Cerebellum (tissue), 4 donors: ENCODE measurements at places on chromosomes 12 and 14.

- DNase-seq: no peak
Measured at GRCh38 chr12:127284021-127284420, 982.9 kb upstream of the TMEM132C start.

DNA sequence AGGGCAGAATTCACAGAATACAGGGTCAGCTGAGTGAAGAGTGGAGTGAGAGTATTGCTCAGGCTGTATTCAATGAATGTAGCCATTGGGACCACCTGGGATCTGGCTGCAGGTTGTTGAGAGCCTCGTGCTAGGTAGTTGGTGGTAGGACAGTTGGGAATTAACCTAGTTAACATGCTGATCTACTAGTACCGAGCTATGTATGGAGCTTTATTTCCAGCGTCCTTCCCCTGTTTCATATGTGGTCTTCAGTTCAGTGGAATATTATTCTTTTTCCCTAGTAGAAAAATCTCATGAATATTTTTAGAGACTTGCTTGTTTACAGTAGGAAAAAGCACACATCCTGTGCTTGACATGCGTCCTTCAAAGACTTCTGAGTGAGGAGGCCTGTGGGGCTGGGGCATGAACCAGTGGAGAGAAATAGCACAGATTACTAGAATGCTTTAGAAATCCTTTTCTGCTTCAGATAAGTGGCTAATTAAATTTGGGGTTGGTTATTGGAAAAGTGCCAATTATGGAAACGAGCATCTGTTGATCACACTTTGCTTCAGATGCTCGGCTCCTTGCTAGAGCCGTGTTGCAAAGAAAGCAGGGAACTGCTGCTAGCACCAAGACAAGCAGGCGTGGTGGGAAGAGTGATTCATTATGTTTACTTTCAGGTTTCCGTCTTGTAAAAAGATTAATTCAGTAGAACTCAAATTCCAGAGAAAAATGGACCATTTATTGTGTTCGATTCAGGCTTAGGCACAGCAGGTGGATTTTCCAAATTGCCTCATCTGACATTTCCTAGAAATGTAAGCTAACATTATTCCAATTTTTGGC lies 53.6 kb downstream of the ARF6 start:
- peak; percentile 65 for DNase-seq

- no peak for DNase-seq
Measured at GRCh38 chr14:75281654-75282019, 3.0 kb downstream of the FOS start.

GRCh38 chr12:9707864-9708808 lies 24.8 kb downstream of the CLECL1 start:
- DNase-seq: no peak

GRCh38 chr12:15797818-15798217 lies 8.6 kb upstream of the EPS8 start:
- no peak for DNase-seq

GRCh38 chr12:132289356-132290202 lies 39.8 kb downstream of the GALNT9 start:
- no peak for DNase-seq

- DNase-seq: no peak
Measured at GRCh38 chr12:75190846-75191245, 18.8 kb downstream of the KCNC2 start.

DNA sequence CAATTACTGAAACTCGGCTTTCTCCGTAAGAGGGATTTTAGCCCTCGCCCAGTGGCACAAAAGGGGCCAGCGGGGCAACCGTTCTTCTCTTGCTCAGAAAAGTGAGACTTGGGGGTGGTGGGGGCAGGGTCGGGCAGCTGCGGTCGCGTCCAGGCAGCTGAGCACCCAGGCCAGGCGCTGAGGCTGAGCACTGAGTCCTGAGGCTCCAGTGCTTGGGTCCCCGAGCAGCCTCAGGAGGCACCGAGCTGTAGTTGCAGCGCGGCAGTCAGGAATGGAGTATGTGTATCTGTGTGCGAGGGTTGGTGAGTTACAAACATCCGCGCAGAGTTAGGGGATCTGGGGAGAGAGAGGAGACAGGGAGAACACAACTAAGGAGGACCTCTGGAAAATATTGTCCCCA lies 4.1 kb upstream of the HOXC6 start:
- DNase-seq: no peak

GRCh38 chr12:107138990-107139389 lies 45.6 kb upstream of the CRY1 start:
- DNase-seq: no peak

GRCh38 chr14:56720703-56721460 lies 89.4 kb downstream of the OTX2 start:
- no peak for DNase-seq

DNA sequence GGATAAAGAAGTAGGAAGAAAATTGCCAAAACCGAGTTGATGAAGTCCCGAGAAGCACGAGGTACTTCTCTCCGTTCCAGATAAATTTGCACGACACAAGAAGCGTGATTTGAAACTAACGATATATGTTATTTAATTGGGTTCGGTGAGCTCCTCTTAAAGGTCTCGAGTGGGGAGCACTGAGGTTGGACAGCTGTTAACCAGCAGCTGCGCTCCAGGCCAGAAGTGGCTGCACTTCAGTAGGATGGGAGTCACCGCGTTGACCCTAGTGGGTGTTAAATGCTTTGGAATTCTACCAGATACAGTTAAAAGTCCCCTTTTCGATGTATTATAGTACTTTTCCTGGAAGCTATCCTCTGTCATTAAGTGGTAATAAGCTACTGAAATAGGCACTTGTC lies 953 bp upstream of the DCAF5 start:
- no peak for DNase-seq

DNA sequence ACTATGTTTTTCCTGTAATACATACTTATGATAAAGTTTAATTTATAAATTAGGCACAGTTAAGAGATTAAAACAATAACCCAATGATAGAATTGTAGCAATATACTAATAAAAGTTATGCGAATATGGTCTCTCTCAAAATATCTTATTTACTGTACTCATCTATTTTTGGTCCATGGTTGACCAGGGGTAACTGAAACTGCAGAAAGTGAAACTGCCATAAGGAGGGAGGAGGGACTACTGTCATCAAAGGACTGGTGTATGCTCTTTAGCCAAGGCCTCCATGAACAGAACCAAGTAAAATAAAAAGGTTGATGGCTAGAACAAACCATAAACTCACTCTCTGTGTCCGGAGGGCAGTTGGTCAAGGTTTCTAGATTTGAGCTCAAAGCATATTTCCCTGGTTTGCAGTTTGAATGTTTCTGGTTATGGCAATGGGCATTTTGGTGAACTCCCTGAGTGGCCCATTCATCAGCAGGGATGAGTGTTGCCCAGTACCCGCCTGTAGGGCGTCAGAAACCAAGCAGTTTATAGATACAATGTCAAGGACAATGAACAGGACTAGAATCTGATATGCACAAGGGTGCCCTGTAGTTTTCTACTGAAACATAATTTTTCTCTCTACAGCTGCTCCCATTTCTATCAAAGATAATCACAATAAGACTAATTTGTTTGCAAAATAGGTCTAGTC lies 19.8 kb downstream of the LEMD3 start:
- DNase-seq: no peak

DNA sequence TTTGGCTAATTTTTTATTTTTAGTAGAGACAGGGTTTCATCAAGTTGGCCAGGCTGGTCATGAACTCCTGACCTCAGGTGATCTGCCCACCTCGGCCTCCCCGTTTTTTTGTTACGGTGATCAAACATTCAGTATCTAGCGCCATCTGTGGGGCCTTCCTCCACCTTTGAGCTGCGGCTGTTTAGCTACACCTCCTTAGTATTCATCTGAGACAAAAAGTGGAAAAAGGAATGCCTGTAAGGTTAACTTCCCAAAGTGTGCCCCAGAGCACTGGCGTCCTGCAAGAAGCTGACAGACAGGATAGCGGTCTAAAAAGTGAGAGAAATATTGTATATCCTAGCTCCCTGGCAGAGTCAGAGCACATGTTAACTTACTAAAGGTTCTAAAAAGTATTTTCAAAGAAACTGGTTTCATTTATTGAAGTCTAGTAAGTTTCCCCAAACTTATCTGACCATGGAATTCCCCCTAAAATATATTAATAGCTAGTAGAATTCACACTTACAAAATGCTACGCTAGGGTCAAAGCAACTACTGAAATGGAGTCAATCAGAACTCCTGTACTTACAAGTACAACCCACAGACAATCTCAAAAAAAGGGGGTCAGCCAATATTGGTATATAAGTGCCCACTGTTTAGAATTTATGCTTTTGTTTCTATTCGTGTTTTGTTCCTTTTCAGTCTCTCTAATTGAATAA lies 59.1 kb downstream of the DUSP16 start:
- no peak for DNase-seq

- no peak for DNase-seq
Measured at GRCh38 chr12:26298785-26299621, 103.6 kb downstream of the SSPN start.

DNA sequence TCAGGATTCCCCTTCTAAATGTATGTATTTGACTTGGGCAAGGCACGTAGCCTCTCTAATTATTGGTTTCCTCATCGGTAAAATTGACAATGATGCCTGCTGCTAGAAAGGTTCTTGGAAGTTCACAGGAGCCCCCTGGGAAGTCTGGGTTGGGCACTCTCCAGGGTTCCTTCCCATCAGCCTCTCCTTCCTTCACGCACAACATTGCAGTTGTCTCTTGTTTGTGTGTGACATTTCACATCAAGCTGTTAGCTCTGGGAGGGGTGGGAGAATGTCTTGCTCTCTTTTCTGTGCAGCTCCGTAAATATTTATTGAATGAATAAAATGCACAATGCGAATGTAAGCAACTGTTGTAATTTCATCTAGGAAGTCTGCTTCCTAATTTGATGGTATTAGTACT lies 153.2 kb upstream of the PRICKLE1 start:
- DNase-seq: no peak

DNA sequence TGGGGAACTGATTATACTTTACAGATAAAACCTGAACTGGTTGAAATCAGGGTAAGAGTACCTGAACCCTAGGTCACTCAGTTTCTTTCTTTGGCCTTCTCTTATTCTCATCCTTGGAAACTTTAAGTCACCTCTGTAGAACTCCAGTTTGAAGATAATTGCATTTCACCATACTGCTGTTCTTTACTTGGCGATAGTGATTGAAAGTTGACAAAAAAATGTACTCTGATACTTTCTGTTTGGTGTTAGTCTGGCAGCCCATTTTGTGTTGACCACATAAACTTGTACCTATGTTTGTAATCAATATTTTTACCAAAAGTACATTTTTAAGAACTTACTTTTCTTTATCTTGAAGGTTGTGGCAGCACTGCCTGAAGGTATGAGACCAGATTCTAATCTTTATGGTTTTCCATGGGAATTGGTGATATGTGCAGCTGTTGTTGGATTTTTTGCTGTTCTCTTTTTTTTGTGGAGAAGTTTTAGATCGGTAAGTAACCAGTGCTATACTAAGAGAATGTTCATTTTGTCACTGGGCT lies 42.9 kb downstream of the MIA2 start:
- DNase-seq: no peak

- no peak for DNase-seq
Measured at GRCh38 chr12:69978020-69978419, 153.0 kb downstream of the MYRFL start.

DNA sequence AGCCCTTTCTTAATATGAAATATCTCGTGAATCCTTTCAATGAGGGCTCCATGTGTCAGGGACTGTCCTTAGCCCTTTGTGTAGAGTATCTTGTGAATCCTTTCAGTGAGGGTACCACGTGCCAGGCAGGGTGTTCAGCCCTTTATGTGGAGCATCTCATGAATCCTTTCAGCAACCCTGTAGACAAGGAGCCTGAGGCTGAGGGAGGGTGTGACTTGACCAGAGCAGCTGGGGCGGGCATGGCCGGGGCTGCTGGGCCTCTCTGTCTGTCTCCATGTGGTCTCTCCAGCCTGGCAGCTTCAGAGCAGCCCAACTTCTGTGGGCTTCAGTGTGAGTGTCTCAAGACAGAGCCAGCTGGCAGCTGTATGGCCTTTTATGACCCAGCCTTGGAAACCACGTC lies 140.2 kb downstream of the AACS start:
- no peak for DNase-seq

DNA sequence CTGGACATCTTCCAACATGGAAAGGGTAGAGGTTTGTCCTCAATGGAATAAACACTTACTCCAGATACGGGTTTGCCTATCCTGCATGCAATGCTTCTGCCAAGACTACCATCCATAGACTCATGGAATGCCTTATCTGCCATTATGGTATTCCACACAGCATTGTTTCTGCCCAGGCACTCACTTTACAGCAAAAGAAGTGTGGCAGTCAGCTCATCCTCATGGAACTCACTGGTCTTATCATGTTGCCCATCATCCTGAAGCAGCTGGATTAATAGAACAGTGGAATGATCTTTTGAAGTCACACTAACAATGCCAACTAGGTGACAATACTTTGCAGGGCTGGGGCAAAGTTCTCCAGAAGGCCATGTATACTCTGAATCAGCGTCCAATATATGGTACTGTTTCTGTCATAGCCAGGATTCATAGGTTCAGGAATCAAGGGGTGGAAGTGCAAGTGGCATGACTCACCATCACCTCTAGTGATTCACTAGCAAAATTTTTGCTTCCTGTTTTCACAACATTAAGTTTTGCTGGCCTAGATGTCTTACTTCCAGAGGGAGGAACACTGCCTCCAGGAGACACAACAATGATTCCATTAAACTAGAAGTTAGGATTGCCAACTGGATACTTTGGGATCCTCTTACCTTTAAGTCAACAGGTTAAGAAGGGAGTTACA lies 140.4 kb downstream of the SLC35F4 start:
- no peak for DNase-seq

- peak; percentile 85 for DNase-seq
Measured at GRCh38 chr12:120496413-120497340, 764 bp downstream of the DYNLL1 start.

DNA sequence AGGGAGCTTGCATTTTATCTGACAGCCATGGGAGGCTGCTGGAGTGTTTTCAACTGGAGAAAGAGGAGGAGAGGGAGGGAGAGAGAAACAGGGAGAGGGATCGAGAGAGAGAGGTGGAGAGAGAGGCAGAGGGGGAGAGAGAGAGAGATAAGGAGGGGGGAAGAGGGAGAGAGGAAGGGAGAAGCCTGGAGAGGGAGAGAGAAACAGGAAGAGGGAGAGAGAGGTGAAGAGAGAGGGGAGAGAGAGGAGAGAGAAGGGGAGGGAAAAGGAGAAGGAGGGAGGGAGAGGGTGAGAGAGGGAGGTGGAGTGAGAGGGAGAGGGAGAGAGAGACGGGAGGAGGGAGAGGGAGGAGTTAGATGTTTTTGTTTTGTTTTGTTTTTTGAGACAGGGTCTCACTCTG lies 45.6 kb downstream of the DNAH10 start:
- no peak for DNase-seq

DNA sequence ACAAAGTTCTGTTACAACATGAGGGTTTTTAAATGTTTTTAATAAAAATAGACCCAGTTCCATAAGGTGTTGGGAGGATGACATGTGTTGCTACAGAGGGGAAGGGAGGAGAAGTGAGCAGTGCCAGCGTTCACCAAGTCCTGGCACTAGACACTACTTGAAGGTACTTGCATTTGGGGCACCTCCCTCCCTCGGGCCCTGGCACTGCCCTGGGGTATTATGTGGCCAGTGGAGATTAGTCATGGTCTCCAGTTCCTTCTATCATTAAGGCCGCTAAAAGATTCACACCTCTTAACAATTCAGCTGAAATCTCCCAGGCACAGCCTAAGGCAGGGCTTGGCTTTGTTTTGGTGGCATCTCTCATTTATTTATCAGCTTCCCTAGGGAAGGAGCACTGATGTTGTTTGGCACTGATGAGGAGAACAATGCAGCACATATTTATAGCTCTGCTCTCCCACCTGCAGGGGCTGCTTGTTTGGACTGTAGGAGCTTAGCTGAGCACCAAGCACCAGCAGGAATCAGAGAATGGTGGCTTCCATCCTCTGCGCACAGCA lies 155.5 kb upstream of the NTF3 start:
- DNase-seq: no peak
